ENCODE measurements at places on chromosomes 1 and 21. TPM values are rescaled to one million over a fixed set of nuclear protein-coding genes. Genes with fewer than 3 reads are reported as not detected.
A peak's percentile ranks its signal among the peaks of the same experiment; 100 is the strongest.

DNA sequence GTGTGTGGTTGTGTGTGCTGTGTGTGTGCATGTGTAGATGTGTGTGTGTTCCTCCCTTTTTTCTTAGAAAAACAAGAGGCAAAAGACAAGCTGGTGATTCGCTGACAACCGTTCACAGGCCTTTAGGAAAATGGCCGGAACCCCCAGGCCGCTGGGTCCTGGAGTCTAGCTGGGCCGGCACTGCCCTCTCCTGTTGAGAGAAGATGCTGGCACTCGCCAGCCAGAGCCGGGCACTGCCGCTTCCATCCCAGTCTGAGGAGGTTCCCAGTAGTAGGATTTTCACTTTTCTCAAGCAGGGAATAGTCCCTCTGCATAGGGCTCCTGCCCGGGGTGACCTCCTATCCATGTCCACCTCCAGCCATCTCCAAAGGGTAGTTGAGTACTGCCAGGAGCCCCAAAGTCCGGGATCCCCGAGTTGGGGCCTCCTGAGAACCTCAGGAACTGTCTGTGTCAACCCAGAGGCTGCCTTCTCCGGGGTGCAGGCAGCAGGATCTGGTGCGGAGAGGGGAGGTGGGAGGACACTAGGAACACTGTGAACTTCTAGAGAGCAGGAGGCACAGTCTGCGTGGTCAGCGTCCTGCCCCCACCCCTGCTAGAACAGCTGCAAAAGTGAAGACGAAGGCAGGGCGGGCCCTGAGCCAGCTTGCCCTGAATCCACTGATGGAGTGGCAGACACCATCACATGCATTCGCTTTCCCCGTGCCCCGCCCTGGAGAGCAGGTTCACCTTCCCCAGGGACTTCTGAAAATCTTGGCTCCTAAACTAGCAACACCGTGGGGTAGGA, 44.1 kb upstream of the ARHGEF16 start:
- DNase-seq, result peak; percentile 92

Gene C1orf94
- total RNA-seq, result 11.8 TPM

Gene LRRC38
- total RNA-seq, result 0.28 TPM

Gene ZNF687
- total RNA-seq, result 81.3 TPM

Gene TTC22
- total RNA-seq, result 0.92 TPM

DNA sequence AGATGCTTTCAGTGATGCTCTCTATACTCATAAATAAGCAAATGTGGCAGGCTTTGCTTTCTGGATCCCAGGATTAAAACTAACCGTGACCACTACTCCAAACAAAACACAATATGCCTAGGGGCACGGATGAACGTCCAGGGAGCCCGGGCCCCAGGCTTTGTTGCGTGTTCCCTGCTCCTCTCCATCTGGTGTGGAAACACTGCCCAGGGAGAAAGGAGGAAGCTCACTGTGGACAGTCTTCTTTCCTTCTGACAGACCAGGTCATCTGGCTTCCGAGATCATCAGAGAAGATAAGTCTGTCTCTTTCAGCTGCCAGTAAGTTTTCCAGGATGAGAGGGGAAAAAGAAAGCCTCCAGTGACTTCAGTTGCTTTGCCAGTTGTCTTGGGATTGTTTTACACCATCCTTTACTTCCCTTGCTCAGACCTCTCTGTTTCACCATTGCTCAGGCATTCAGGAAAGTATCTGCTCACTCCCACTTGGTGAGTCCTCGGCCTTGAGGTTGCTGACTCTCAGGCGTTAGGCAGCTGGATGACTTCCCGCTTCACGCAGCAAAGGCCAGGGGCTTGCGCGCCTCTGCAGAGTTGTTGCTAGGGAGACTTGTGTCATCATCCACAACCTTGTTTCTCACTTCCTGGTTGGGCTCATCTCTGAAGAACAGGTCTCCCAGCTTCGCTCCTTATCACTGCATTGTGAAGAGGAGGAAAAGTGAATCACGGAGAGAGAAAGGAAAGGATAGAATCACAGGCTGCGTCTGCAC, 20.6 kb upstream of the PGD start:
- no peak for DNase-seq

DNA sequence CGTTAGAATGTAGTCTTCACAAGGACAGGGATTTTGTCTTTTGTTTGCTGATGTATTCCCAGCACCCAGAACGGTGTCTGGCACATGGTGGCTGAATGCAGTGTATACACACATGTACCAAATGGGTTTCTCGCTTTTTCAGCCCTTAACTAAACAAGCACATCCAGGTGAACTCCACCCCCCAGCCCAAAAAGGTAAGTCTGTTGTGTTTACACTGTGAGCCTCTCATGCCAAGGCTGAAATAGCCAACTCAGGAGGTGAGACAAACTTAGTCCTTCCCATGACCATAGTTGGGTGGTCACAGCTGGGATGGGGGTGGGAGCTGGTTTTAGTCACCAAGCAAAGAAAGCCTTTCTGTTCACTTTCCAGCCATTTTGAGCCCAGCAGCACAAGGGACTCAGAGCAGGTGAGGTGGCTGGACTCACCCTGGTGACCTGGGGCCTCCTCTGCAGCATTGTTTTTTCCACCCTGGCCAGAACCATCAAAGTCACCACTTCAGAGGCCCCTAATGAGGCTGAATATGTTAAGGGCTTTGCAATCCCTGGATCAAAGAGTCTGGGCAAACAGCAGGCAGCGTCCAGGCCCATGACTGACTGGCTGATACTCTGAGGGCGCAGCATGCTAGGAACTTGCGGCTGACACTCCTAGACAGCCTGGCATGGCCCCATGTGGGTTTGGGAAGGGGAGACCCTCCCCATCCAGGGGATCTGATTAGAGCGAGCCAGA, 8.7 kb downstream of the TENT5B start:
- peak; percentile 34 for DNase-seq

Gene IRF2BP2
- total RNA-seq, result 67.0 TPM

DNA sequence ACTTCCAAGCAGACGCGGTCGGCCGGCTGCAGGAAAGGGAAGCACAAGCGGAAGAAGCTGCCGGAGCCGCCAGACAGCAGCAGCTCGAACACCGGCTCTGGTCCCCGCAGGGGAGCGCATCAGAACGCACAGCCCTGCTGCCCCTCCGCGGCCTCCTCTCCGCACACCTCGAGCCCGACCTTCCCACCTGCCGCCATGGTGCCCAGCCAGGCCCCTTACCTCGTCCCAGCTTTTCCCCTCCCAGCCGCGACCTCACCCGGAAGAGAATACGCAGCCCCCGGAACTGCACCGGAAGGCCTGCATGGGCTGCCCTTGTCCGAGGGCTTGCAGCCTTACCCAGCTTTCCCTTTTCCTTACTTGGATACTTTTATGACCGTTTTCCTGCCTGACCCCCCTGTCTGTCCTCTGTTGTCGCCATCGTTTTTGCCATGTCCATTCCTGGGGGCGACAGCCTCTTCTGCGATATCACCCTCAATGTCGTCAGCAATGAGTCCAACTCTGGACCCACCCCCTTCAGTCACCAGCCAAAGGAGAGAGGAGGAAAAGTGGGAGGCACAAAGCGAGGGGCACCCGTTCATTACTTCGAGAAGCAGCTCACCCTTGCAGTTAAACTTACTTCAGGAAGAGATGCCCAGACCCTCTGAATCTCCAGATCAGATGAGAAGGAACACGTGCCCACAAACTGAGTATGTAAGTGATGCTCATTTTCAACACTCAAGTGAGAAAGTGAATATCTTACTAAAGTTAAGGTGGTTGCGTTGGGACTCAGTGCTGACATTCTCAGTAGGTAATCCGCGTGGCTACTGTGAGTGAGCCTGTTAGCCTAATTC, 25.5 kb downstream of the UTS2 start:
- DNase-seq, result peak; percentile 22

Gene ANGPTL1
- total RNA-seq, result not detected

DNA sequence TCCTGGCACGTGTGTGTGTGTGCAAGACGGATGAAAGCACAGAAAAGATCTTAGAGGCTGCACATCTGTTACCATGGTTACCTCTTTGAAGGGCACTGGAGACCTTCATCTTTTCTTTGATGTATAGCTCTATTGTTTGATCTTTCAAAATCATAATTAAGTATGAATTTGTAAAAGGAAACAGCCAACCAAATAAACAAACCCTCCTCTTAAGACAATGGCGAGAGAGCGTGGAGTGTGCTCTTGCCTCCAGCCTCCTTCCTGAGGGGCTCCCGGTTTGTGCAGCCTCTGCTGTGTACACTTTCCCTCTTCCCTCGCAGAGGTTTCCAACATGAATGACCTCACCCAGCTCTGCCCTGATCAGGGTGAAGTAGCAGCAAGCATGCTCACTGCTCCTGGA, 27.9 kb downstream of the CACNA1S start:
- no peak for DNase-seq

Gene KDF1
- 14.6 TPM for total RNA-seq

Gene PTAFR
- total RNA-seq, result 0.55 TPM

DNA sequence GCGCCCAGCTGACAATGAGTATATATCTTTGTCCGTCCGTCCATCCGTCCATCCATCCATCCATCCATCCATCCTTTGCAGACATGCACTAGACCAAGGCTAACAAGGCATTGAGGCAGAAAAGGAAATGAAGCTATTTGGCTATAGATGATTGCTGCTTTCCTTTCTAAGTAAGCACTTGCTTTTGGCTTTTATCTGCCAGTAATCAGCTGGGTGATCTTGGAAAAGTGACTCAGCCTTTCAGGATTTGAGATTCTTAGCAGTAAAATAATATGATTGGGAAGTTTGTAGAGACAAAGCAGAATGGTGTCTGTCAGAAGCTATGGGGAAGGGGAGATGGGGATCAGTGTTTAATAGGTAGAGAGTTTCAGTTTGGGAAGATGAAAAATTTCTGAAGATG, 22.7 kb downstream of the ZFYVE9 start:
- DNase-seq, result no peak

DNA sequence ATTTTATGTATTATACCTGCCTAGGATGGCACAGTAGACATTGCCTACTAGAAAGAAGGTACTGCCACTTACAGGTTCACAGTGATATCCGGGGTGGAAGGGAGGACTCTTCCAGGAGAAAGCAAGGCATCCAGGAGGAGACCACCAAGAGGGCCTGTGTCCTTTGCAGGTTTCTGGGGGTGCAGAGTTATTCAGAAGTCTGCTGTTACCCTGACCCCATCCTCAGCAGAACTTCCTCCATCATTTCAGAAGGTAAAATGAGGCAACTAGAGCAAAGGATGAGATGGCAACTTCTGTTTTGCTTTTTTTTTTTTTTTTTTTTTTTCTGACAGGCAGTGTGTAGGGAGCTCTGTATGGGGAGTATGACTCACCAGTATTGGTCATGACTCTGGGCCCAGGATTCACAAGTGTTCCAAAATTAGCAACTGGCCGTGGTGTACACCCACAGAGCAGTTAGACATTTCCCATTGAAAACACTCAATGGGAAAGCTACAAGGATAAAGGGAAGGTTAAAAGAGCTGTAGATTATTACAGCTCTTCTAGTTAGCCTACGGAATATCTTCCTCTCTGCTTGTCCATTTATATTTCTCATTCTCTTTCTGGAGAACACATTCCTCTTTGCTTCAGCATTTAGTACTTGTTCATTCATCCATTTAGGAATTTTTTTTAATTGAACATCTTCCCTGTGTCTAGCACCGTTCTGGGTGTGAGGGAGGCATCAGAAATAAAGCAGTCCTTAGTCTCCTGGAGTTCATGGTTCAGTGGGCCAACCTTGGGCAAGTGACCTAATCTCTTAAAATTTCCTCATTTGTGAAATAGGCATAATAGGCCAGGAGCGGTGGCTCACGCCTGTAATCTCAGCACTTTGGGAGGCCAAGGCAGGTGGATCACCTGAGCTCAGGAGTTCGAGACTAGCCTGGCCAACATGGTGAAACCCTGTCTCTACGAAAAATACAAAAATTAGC, 50.5 kb upstream of the PPP2R5A start:
- DNase-seq, result no peak

DNA sequence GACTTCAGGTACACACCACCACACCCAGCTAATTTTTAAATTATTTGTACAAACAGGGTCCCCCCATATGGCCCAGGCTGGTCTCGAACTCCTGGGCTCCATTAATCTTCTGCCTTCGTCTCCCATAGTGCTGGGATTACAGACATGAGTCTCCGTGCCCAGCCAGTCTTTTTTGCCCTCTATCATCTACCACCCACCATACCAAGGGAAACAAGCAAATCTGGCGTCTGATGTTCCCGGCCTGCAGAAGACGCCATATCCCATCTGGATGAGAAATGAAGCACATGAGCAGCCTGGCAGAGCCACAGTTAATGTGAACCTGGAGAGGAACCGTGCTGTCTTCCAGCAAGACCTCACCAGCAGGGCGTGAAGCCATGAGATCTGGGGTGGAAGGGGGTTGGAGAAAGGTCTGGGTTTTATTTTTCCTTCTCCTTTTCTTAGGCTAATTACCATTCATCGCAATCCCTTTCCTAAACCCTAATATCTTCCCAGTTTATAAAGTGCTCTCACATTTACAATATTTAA, 1.8 kb upstream of the PRELP start:
- DNase-seq, result no peak

- no peak for DNase-seq
Measured at GRCh38 chr1:43591181-43591580, 58.8 kb upstream of the KDM4A start.

DNA sequence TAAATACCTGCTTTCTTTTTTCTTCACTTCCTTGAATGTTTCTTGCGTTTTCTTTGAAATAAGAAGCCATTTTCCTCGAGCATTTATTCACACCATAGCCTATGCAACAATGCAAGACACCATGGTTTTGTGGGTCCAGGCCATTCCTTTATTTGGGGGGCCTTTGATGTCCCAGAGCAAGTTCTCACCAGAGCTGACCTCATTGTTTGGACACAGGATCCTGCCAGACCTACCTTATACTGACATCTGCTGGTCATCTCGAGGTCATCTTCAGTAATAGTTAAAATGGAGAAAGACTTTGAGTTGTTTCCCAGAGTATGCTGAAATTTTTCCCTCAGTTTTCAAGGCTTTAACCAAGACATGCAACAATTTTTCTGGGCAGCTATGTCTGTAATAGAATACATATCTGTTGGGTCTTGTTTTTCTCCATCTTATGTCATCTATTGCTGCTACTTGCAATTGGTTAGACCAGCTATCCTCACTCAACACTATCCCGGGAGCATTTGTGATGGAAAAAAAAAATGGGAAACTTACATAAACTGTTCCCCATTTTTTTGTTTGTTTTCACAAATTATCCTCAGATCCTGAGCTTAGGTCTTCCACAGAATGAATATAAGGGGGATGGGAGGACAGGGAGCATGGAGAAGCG, 34.0 kb upstream of the BACE2 start:
- DNase-seq, result peak; percentile 79

- peak; percentile 96 for DNase-seq
Measured at GRCh38 chr1:201085902-201086735, 26.1 kb downstream of the CACNA1S start.

Gene CHI3L1
- total RNA-seq, result 0.37 TPM

Gene DIRAS3
- total RNA-seq, result 0.10 TPM

- peak; percentile 77 for DNase-seq
Measured at GRCh38 chr1:45622524-45623394, 1.1 kb downstream of the CCDC17 start.

DNA sequence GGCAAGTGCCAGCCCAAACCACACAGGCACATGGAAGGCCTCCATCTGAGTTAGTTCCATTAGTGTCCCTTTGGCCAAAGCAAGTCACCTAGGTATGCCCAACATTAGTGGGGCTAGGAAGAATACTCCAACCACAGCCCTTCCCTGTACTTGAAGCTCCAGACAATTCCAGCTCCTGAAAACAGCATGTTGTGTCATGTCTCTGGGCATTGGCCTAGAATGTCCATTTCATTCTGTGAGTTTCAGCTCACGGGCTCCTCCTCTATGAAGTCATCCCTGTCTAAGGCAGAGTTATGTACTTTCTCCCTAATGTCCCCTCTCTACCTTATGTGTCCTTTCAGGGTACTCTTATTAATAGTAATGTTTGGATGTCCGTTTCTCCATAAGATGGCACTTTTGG, 96.5 kb upstream of the SPATA6 start:
- DNase-seq, result no peak

Gene CLSTN1
- 127 TPM for total RNA-seq

Measured in H7 (cell line).